ENCODE measurements at places on chromosomes 3 and 15.

GRCh38 chr3:64815195-64815631 lies 127.4 kb upstream of the ADAMTS9 start:
- DNase-seq = no peak

- no peak for DNase-seq
Observed at GRCh38 chr3:183477801-183478456, 49.5 kb upstream of the MCF2L2 start.

DNA sequence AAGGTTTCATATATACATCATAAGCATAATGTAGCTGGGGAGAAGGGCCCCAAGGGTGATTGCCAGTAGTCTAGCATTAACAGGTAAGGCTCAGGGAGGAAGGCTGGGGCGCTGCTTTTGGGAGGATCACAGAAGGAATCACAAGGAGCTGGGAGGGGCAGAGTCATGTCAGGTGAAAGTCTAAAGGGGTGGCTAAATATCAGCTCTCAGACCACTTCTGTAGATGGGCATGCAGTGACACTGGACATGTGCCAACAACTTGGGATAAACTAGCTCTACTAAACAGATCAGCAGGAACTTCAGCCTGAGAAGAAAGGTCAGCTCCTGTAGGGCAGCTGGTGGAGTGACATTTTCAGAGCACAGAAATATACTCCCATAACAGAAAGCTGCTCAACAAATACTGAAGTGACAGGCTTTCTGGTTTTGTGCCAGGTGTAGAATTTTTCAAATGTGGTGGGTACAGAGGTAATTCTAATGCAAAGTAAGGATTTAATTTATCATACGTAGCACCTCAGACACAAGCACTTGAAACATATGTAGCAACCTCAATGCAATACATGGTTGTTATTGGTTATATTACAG lies 79.4 kb downstream of the PEX5L start:
- DNase-seq = no peak

DNA sequence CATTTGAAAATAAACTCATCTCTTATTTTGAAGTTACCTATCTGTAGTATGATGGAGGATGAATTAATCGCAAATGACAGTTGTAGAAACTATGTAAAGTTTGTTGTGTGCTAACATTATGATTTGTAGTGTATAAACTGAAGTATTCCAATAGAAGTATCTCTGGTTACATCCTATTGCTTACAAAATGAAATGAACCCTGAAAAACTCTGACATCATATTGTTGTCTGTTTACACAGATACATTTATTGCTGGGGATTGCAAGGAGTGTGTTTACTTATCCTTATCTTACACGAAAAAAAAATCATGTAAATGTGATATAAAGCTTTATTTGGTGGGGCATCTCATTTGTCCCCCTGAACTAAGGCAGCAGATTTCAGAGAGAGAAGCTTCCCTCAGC lies 2.6 kb upstream of the ABHD10 start:
- DNase-seq = no peak

- DNase-seq = no peak
Observed at GRCh38 chr3:50850639-50851511, 176.1 kb downstream of the DOCK3 start.

DNA sequence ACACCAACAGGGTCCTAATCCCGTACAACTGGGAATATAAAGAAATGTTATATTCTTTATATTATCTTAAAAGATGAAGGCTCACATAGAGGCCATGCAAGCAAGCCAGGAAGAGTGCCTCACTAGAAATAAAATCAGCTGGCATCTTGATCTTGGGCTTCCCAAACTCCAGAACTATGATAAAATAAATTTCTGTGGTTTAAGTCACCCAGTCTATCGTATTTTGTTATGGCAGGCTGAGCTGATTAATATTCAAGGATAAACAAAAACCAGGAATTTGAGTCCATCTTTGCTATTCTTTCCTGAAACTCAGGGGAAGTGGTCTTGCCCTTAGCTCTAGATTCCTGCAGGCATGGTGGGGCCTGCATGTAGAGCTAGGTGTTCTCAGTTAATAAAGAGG lies 42.7 kb downstream of the ATOSA start:
- no peak for DNase-seq

GRCh38 chr3:188944108-188944507 lies 227.7 kb upstream of the TPRG1 start:
- no peak for DNase-seq

GRCh38 chr3:72847282-72847681 lies 963 bp downstream of the SHQ1 start:
- DNase-seq = no peak

- DNase-seq = no peak
Observed at GRCh38 chr3:143252931-143253330, 133.4 kb downstream of the CHST2 start.

DNA sequence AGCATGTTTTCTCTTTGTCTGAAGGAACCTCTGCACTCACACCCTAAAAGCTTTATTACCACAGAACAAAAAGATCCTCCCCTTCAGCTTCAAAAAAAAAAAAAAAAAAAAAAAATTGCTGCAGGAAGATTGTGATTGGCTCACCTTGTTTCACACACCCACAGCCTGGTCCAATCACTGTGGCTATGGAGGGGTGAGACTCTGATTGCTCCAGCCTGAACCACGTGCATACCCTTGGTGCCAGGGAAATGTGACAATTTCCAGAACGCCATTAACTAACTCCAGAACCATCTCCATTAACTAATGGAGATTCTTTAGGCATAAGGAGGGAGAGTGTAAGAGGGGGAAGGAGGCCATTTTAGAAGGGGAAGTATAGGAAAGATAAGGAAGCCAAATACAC lies 106.5 kb upstream of the CRBN start:
- no peak for DNase-seq

DNA sequence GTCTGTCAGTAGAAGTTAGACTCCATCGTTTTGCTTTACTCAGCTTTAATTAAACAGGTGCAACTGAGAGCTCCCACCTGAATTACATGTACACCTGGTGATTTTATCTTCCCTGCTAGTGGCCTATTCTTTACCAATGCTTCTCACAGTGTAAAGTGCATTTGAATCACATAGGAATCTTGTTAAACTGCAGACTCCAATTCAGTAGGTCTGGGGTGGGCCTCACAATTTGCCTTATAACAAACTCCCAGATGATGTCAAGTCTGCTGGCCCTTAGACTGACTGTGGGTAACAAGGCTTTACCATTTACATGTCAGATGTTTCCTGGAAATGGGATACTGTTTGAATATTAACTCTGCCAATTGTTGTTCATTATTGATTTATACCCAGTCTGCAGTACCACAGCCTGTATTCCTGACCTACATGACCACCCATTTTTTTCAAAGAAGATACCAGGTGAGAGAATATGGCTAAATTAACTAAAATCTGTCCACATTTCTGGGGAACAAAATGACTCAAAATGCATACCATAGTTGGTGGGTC lies 37.2 kb downstream of the CMSS1 start:
- no peak for DNase-seq

DNA sequence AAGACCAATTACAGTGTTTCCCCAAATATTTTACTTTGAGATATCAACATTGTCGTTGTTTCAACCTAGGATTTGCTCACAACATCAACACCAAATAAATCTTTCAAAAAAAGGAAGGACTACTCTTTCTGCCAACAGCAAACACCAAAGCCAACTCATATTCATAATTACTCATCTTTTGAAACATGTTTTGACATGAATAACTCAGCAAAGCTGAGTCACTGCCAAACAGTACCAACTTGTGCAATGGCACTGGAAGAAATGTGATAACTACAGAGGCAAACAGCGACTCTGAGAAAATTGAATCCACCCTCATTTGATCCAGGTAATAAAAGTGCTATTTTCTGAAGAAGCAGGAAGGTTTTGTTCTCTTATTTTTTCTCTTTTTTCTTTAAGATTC lies 67.2 kb downstream of the PEX5L start:
- no peak for DNase-seq

GRCh38 chr3:65955792-65956477 lies 82.8 kb downstream of the MAGI1 start:
- no peak for DNase-seq

- DNase-seq = no peak
Observed at GRCh38 chr15:74768771-74769342, 13.0 kb upstream of the CSK start.

GRCh38 chr15:85603703-85604102 lies 191.0 kb downstream of the KLHL25 start:
- DNase-seq = no peak

DNA sequence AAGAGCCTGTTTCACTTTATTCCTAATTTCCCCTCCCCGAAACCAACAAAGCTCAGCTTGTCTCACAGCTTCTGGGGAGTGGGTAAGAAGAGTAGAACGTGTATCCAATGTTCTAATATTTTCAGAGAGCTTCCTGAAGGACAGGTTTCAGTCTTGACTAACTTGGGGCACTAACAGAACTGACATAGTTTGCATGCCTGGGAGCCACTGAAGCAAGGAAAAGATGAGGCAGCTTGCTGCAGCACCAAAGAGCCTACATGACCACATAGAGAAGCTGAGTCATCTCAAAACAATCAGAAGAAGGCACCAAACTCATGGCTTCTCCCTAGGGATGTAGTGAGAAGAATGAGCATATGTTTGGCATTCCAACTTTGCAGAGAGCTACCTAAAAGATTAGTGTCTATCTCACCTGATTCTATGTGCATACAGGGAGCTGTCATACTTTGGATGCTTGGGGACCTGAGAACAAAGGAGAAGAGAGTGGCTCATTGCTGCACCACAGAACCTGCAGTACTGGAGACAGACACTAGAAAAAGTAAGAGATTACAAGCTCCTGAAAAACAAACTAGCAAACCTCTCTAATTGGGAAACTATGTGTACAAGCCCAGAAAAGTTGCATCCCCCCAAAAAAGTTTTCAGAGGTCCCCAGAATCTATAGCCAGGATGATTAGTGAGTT lies 86.9 kb downstream of the DCLK3 start:
- no peak for DNase-seq

DNA sequence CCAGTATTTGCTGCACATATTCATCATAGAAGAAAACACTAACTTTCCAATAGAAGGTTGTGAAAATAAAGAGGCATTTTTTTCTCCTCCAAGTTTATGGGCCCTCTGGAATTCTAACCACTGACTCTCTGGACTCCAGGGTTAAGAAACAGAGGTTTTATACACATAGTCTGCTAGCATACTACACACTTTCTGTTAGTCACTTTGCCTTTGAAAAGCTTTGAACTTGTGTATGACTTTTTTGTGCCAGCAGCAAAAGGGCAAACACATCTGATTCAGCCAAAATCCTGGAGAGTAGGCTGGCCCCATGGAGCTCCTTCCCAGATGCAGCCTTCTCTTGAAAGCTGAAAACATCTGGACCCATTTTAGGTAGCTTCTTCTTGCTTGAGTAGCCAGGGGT lies 6.2 kb downstream of the ZIC4 start:
- DNase-seq = no peak

DNA sequence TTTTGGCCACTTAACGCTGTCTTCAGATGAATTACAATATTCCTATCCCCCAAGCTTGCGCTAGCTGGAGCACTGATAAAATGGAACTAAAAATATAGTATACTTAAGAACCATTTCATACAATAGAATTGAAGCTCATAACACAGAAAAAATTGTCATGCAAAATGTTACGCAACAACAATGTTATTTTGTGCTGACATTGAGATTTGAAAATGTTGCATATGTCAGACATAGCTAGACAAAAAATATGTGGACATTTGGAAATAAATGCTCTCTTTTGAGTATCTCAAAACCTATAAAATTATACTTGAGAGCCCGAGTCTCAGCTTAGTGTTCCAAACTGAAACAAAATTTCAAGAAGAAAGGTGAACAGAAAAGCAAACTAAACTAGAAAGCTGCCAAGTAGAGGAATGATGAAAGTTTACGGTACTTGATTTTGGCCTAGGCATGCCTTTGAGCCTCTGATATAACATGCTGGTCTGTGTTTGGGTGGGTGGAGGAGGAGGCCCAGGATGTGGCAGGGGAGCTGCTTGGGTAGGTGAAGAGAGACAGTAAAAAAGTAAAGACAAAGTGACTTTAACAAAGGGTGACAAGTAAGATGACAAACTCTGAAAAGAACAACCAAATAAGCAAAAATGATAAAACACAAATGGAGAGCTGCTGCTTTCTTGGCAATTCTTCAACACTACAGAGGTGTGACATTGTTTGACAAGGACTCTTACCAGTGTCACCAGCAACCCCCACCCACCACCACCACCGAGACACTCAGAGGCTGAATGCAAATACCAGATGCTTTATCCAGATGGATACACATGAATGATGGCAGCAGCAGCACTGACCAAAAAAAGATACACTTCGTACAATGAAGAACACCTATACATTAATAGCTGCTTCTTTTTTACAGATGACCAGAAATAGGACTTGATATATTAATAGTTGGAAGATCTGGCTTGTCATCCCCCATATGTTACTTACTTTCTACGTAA lies 129.3 kb upstream of the FEZF2 start:
- no peak for DNase-seq

- DNase-seq = no peak
Observed at GRCh38 chr3:165383381-165383780, 187.2 kb upstream of the SLITRK3 start.

DNA sequence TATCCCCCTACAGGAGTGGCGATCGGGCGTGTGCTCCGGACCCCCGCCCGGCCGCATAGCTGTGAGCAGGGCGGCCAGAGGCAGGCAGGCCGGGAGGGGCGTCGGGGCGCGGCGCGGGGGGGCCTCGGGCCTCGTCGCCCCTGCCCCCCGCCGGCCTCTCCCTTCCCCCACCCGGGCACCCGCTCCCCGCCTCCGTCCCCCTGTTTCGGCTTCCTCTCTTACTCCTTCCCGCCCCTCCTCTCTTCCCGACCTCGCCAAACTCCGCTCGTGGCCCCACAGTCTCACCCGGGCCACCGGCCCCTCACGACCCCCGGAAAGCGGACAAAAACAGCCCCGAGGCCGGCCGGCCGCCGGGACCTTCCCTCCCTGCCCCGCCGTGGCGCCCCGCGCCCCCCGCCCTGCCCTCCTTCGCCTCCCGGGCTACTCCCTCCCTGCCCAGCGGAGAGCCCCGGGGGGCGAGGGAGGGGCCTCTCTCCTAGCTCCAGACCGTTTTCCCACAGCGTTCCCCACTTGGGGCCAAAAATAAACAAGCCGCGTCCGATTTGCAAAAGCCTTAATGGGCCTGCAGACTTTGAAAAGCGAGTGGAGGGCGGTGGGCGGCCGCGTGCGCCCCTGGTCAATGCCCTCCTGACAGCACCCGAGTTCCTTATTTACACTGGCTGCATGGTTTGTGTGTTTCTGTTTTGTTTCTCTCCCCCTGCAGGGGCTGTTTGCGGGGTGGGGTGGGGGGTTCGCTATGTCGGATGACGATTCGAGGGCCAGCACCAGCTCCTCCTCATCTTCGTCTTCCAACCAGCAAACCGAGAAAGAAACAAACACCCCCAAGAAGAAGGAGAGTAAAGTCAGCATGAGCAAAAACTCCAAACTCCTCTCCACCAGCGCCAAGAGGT lies 1.0 kb downstream of the UBE2E1 start:
- DNase-seq = no peak

GRCh38 chr3:12342151-12342550 lies 53.3 kb downstream of the PPARG start:
- DNase-seq = no peak

- no peak for DNase-seq
Observed at GRCh38 chr3:36790765-36791164, 26.4 kb upstream of the DCLK3 start.

- DNase-seq = no peak
Observed at GRCh38 chr15:73114064-73114463, 61.8 kb downstream of the NEO1 start.

- no peak for DNase-seq
Observed at GRCh38 chr3:122952520-122952919, 75.0 kb downstream of the SEMA5B start.

Measured in mesenteric fat pad (tissue), 1 donor.